ENCODE measurements at places on chromosomes 6 and 20.

GRCh38 chr6:11009353-11009752 lies 34.8 kb downstream of the ELOVL2 start:
- no peak for DNase-seq

DNA sequence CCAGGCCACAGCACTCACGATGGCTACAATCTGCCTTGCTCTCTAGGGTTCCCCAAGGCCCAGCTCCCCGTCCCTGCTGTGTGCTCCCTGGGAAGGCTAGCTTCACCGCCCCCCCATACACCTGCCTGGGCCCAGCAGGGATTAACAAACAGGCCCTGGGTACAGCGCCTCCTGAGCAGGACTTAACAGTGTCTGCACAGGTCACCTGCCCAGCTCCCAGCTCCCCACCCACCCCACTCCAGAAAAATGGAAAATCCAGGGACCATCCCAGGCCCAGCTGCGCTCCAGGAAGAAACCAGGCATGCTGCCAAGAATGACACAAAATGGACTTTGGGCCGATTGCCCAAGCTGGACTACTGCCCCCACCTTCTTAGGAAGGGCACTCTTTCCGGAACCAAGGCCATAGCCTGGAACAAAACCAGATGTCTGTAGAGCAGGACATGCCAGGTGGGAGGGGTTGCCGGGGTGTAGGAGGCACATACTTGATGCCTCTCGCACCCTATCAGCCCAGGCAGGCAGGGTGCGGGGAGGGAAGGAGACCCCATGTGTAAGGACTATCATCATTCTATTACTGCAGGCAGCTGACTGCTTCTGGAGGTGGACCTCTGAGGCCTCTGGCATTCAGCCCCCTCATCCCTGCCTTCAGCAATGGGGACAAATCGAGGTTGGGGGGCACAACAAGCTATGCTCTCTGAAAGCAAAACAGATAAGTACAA lies 104.9 kb downstream of the SNX5 start:
- DNase-seq: no peak

- DNase-seq: no peak
Observed at GRCh38 chr6:40880906-40881305, 158.1 kb downstream of the UNC5CL start.

GRCh38 chr6:145063091-145063490 lies 672.2 kb downstream of the EPM2A start:
- DNase-seq: no peak

GRCh38 chr20:56808117-56808725 lies 179.1 kb downstream of the TFAP2C start:
- no peak for DNase-seq

DNA sequence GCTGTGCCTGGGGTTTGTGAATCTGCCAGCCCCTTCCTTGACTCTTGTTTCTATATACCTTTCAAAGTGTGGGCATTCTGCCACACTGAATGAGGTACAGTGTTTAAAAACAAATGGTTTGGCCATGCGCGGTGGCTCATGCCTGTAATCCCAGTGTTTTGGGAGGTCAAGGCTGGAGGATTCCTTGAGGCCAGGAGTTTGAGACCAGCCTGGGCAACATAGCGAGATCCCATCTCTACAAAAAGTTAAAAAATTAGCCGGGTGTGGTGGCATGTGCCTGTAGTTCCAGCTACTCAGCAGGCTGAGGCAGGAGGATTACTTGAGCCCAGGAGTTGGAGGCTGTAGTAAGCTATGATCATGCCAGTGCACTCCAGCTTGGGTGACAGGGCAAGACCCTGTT lies 5.8 kb downstream of the FAM83D start:
- DNase-seq: no peak

DNA sequence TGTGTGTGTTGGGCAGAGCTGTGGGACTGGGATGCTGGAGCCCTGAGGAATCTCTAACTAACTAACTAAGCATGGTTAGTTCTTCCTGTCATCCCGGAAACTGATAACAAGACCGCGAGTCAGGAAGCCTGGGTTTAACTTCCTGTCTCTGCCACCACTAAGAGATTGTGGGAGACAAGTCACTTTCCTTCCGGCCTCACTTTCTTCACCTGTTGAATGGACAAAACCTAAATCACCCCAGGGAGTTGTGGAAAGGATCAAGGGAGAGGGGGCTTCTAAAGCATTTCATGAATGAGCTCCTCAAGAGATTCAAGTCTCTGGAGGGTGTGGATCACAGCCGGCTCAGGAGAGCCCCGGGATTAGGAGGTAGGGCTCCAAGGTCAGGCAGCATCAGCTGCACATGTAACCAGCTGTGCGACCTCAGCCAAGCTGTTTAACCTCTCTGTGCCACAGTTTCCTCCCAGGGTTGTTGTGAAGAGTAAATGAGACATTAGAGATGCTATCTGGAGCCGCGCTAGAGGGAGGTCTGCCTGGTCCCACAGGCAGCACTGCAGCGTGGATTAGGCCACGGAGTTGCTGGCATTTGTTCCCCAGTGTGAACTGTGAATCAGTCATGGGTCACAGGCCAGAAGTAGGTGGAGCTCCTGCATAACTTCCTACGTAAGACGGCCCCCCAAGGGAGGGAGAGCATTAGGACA lies 105.1 kb downstream of the TOX2 start:
- no peak for DNase-seq

GRCh38 chr6:20652299-20653084 lies 118.2 kb downstream of the CDKAL1 start:
- DNase-seq: no peak

DNA sequence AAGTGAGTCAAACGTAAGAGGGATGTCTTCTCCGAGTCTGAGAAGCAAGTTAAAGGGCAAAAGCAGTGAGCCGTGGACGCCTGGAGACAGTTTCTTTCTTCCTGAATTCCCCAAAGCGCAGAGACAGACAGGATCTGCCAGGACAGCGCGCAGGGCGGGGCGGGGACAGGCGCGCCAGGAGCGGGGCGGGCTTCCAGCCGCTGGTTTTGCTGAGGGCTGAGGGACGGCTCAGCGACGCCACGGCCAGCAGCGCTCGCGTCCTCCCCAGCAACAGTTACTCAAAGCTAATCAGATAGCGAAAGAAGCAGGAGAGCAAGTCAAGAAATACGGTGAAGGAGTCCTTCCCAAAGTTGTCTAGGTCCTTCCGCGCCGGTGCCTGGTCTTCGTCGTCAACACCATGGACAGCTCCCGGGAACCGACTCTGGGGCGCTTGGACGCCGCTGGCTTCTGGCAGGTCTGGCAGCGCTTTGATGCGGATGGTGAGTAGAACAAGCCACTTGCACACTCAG lies at the start of gene SCGN:
SCGN (plus strand) TSS at position 209 of the 509 bp plus-strand sequence; CDS start at position 398, 189 bp downstream.
- DNase-seq: peak; percentile 13

DNA sequence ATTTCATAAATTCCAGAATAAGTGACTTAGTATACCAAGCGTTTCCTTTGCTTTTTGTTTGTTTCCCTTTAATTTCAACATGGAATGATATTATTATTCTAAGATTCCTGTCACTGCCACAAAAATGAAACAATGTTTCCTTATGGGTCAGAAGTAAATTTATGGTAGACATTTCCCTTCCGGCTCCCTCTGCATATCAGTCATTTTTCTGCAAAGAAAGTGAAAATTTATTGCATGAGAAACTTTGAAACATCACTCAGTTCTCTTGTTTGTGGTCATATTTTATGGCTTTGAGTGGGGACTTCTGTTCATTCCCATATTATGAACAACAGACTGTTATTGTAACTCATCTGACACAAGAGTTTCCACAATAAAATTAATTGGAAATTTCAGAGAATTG lies 97.8 kb downstream of the NKAIN2 start:
- no peak for DNase-seq

DNA sequence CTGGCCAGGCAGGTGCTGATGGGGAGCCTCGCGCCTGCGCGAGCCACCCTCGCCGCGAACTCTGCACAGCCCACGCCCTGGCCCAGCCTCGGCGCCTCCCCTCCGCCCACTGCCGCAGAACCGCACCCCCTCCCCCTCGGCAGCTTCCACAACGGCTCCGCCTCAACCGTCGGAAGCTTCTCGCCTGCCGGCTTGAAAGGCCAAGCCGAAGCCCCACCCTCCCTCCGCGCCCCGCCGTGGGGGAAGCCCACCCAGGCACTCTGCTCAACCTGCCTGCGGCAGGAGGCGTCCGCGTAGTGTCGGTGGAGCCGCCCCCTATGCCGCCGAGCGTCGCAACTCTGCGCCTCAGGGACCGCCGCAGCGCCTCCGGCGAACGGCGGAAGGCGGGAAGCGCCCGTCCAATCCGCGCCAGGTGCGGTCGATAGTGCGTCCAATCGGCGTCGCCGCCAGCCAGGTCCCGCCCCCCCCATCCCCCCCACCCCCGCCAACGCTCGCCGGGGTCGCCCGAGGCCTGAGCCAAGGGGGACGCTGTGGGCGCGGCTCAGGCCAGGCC lies at the start of gene SYCP2:
SYCP2 (minus strand) TSS at position 342 of the 553 bp plus-strand sequence. CDS start 11,224 bp downstream, outside the sequence.
- peak; percentile 27 for DNase-seq

- DNase-seq: no peak
Observed at GRCh38 chr6:122730775-122731386, 48.6 kb upstream of the FABP7 start.

DNA sequence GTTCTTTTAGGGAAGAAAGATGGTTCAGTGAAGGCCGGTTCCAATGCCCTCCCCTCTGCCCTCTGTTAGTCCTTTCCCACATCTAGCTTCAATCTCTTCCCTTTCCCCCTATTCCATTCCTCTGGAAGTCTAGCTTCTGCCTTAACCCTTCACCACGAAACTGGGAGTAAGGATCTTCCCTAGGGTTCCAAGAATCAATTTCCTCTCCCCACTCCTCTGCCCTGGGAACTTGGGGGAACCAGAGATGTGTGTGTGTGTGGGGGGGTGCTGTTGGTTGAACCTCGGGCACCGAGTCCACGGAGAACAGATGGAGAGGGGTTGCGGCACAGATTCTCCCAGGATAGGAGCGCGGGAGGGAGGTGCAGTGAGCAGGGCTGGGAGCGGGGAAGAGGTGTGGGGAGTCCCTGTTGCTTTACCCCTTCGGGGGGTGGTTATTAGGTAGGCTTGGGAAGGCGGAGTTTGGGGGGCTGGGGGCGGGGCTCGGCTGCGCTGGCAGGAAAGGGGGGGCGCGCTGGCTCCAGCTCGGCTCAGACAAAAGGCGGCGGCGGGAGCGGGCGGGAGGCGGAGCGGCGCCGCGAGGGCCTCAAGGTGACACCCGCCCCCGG lies at the start of gene TMEM151B:
TMEM151B (plus strand) TSS at position 530 of the 605 bp plus-strand sequence. CDS start 293 bp downstream, outside the sequence.
- no peak for DNase-seq

GRCh38 chr20:47694021-47694818 lies 91.1 kb downstream of the SULF2 start:
- no peak for DNase-seq

DNA sequence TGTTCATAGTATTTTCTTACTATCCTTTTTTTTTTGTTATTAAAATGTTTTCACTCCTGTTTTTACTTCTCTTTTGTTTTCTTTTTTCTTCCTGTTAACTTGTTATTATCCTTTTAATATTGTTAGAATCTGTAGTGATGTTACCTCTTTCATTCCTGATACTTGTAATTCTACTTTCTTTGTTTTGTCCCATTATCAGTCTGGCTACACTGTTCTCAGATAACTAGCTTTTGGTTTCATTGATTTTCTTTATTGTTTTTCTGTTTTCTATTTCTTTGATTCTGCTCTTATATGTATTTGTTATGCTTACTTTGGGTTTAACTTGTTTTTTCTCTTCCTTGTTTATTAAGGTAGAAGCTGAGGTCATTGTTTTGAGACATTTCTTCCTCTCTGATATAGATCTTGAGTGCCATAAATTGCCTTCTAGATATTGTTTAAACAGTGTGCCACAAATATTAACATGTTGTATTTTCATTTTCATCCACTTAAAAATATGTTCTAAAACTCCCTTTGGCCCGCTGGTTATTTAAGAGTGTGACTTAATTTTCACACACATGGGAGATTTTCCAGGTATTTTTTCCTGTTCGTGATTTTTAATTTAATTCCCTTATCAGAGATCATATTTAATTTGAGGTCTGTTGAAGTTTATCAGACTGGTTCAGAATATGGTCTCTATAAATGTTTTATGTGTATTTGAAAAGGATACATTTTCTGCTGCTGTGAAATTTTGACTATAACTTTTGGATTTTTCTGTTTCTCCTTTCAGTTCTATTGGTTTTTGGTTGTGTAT lies 6.7 kb downstream of the XRN2 start:
- no peak for DNase-seq

DNA sequence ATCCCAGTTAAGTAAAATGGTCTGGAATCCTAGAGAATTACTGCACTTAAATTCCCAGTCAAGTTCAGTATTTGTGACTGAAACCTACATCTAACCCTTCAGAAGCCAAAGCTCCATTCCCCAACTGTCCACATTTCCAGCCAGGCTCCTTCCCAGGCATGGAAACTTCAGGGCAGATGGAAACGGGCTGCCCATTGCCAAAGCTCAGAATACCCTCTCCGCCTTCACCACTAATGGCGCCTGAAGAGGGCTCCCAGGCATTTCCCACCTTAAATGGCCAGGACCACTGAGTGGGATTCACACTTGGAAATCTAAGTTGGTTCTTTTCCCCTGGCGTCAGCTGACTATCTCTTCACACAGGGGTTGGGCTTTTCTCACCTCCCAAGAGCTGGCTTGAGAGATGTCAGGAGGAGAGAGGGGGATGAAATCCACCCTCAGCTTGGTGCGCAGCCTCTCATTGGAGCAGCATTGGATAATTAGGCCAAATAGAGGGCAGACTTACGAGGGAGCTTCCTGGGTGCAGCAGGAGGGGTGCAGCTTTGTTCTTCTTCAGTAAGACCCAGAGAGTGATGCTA lies 82.9 kb downstream of the ANKRD60 start:
- DNase-seq: no peak

DNA sequence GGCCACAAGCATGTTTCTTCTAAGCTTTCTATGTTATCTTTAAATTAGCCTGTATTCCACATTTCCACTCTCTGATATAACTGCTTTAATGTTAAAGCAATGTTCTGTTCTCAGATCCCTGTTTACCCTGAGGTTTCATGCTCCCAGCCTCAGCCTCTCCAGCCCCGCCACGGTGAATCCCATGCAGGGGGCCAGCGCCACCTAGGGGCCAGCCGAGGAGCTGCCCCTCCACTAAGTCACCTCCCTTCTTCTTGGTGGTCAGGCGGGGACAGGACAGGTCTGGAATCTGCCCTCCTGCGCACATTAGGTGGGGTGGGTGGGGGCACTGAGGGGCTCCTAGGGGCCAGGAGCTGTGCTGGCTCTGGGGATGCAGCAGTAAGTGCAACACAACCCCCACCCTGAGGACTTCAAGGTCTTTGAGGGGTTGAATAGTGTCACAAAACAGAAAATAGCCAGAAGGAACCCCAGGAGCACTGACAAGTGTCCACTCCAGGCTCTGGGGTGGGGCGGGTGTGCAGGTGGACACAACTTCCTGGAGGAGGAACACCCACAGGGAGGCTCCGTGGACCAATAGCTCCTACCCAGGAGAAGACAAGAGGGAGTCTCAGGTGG lies 61.6 kb downstream of the RAB44 start:
- peak; percentile 65 for DNase-seq

- DNase-seq: no peak
Observed at GRCh38 chr6:150118627-150119026, 24.2 kb upstream of the PPP1R14C start.

DNA sequence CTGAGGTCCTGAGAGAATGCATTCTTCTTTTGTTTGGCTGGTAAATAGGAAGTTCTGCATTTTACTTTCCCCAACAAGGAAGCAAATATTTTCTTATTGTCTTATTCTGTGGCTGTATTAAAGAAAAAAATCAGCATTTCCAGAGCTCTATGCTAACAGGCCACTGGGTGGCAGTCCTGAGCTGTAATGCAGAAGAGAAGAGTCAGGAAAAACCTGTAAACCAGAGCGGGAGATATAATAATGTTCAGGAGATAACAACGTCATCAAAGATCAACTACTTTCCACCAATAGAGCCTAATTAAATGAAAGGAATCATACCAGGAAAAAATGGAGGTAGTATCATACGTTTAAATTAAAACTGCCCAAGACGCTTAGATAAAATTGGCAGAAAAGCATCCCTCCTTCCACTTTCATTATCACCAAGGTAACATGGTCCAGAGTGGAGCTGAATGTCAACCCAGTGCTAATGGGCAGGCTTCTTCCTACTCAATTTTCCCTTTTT lies 55.6 kb upstream of the CARMIL1 start:
- peak; percentile 43 for DNase-seq

All from stimulated activated CD8-positive, alpha-beta memory T cell treated with anti-CD3 and anti-CD28 coated beads, Interleukin-2, amount 100 ng/mL, for 1 hour (primary cell).